GM13976 (cell line): ENCODE measurements at places on chromosomes 2 and 18.

GRCh38 chr2:134869946-134870736 is 31.7 kb downstream of the ACMSD start:
- no peak for DNase-seq

GRCh38 chr2:186946896-186947467 is 98.0 kb upstream of the ZSWIM2 start:
- DNase-seq = no peak

DNA sequence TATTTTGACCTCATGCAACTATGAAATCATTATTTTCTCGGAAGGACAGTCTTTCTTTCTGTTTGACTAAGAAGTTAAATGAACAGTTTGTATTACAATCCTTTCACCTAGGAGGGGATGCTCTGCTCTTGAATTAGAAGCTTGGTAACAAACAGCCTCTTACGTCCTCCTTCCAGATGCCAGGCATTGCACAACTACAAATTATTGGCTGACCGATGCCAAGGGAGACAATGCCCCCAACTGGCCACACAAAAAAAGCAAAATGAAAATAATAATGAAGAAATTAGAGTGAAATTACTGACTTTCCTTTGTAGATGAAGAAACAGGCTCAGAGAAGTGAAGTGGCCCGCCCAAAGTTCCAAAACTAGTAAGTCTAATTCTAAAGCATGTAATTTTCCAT is 177.9 kb downstream of the CYRIA start:
- no peak for DNase-seq

- no peak for DNase-seq
Observed at GRCh38 chr2:143553261-143553660, 424.0 kb downstream of the ARHGAP15 start.

DNA sequence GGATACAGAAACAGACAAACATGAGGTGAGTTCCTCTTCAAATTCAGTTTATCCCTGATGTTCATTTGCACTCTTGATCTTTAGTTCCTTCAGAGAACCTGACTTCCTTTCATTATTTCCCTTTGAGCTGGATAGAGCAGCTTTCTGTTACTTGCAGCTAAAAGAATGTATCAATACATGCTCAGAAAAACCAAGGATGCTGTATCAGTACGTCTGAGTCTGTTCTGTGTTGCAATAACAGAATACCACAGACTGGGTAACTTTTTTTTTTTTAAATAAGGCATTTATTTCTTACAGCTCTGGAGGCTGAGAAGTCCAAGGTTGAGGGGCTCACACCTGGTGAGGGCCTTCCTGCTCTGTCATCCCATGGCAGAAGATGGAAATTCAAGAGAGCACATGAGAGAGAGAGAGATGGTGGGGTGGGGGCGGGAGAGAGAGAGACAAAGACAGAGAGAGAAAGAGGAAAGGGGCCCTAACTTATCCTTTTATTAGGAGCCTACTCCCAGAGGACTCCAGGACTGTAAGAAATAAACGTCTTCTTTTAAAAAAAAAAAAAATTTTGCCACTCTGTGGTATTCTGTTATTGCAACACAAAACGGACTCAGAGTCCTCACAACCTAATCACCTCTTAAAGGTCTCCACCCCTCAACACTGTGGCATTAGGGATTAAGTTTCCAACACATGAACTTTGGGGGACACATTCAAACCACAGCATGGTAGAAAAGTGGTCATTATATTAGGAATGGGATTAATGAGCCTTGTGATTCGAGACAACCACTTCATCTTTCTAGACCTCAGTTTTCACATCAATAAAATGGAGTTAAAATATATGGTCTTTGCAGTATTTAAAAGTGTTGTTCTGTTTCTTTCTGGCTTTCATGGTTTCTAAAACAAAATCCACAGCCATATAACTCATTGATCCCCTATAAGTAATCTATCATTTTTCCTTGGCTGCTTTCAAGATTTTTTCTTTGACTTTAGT is 18.4 kb upstream of the SELENOI start:
- DNase-seq = no peak

- DNase-seq = no peak
Observed at GRCh38 chr2:58127111-58127510, 80.5 kb downstream of the VRK2 start.

DNA sequence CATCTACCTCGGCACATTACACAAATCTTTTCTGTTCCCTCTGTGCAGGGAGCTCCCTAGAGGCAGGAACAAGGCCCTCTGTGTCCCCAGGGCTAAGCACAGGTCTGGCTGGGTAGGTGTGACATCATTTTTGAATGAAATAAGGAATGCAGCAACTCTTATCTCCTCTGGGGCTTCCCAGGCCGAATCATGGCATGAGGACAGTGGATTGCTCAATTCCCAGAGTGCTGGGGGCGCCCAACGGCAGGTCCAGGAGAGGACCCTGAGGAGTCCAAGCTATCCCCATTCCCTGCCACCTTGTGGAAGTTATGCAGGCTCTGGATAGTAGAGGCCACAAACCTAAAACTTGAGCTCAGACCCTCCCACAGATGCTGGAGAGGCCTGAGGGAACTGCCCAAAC is 158.0 kb upstream of the RAB6C start:
- DNase-seq = no peak

GRCh38 chr18:42860011-42860410 is 255.5 kb downstream of the RIT2 start:
- DNase-seq = no peak

DNA sequence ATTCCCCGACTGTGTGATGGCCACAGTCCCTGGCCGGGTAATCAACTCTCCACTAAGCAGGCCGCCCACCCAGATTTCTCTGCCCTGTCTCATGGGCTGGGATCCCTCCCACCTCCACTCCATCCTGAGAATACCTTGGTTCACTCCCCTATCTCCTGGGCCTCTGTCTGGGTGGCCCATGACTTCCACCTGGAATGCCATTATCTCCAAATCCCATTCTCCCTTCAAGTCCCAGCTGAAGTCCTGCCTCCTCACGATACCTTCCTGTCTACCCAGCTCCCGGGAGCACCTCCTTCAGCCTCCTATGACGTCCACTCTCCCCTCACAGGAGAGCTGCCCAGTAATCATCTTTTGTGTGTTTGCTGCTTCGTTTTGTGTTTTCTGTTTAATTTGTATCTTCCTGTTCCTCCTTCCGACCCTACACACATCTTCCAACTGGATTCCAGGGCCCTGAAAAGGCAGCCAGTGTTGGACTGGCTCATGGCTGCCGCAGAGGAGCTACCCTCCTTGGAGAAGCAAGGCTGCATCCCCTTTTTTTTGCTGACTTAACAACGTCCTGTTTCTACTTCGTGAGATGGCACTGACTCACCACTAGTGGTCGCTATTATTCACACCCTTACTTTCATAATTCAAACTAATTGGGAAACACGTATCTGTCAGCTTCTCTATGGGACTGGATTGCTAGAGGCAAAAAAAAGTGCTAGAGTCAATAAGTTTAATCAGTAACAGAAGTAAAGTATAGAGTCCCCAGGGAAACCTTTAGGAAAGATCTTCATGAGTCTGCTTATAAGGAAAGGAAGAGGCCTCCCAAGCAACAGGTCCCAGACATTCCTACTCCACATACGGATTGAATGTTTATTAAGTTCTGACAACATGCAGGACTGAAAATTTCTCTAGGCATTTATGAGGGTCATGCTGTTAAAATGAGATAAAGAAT is 171.9 kb upstream of the GATA6 start:
- DNase-seq = peak; percentile 71

DNA sequence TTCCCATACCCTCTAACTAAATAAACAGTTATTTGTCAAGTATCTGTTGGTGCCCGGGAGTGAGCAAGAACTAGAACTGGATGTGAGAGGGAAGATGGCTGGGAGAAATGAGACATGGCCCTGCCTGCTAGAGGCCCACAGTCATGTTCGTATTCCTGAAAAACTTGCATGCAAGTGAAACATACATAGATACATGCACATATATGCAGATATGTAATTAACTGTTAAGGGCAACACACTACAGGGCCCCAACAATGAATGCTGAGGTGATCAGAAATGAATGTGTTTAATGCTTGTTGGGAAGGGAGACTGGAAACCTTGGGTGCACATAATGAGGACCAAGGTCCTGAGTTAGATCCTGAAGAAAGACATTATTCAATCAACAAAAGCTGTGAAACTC is 49.8 kb downstream of the ADD2 start:
- no peak for DNase-seq

GRCh38 chr18:50045126-50045525 is 149.8 kb downstream of the MYO5B start:
- no peak for DNase-seq

DNA sequence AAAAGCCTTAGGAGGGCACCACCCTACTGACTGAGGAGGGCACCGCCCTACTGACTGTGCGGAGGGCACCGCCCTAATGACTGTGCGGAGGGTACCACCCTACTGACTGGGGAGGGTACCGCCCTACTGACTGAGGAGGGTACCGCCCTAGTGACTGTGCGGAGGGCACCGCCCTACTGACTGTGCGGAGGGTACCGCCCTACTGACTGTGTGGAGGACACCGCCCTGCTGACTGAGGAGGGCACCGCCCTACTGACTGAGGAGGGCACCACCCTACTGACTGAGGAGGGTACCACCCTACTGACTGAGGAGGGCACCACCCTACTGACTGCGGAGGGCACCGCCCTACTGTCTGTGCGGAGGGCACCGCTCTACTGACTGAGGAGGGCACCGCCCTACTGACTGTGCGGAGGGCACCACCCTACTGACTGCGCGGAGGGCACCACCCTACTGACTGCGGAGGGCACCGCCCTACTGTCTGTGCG is 150.2 kb upstream of the NFATC1 start:
- no peak for DNase-seq

DNA sequence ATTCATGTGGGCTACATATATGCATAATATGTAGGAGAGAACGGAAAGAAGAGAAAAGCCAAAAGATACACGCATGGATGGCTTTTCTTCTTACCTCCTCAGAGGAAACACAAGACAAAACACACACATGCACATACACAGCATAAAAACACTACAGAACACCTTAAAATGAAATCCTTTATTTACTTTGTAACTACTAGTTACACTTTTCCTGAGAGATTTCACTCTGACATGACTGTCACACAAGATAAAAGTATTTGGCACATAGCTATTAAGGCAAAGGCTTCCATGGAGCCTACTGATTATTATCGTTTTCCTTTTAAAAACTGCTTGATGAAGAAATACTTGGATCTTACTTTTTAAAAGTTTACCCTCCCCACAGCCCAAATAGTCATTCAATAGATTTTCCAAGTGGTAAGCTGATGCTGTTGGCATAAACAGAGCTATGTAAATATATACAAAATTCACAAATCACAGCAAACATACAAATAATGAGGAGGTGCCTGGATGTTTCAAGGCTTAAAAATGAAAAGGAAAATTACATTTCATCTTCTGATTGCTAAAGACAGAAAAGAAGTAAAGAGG is 8.6 kb downstream of the ZEB2 start:
- DNase-seq = no peak

DNA sequence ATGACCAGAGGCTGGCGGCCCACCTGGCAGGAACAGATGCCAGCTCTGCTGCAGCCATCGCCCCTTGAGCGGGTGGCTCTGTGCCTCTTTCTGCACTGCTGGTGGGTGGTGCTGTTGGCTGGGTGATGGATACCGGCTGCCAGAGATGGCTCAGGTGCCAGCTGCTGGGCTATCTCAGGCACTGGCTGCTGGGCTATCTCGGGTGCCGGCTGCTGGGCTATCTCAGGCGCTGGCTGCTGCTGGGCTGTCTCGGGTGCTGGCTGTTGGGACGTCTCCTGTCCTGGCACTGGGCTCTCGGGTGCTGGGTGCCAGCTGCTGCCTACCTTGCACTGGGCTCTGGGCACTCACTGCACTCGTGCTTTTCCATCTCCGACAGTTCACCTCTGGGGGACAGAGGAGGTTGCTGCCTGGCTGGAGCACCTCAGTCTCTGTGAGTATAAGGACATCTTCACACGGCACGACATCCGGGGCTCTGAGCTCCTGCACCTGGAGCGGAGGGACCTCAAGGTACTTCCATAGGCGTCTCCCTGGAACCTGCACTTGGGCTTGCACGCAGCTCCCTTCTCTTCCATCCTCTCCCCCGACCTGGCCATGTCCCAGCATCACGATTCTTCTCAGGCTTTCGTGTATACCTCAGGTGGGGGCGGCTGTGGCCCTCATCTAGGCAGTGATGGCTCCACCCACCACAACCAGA is 98.4 kb downstream of the USP40 start:
- DNase-seq = no peak

DNA sequence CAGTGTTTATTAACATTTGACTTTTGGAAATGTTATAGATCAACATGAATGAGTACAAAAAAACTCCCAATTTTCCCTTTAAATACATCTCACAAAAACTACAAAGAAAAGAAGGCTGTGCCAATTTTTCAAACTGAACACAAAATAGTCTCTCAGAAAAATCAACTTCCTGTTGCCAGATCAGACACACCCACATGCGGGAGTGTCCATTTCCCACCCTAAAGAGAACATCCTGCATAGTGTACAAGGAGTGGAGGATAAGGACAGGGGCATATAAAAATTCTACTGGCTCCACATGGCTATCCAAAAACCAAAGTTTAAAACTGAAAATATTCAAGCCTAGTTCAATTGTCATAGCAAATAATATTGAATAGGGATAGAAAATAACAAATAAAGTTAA is 165.3 kb downstream of the ATAD2B start:
- DNase-seq = no peak

DNA sequence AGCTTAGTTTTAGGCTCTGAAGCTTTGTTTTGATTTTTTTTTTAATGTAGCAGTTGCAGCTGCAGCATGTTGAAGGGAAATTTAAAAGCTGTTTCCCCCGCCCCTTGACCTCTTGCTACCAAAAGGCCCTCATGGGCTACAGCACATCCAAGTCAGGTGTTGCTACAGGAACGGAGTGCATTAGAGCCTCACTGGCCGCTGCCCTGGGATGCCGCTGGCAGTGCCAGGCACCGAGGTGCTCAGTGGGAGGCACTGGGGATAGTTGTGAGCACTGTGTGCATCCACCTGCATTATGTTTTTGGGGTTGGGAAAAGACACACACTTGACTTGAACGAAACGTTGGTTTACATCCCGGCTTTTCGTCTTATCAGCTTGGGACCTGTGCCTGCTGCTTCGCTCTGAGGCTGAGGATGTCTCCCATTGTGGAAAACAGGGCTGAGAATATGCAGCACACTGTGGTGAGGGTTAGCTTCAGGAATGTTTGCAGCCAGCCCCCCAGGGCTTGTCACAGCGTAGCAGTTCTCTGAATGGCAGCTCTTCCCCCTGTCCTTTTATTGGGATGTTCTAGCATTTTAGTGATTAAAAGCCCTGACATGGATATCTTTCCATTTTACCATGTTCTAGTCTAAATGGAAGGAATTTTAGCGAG is 24.1 kb downstream of the DCDC2C start:
- DNase-seq = no peak

DNA sequence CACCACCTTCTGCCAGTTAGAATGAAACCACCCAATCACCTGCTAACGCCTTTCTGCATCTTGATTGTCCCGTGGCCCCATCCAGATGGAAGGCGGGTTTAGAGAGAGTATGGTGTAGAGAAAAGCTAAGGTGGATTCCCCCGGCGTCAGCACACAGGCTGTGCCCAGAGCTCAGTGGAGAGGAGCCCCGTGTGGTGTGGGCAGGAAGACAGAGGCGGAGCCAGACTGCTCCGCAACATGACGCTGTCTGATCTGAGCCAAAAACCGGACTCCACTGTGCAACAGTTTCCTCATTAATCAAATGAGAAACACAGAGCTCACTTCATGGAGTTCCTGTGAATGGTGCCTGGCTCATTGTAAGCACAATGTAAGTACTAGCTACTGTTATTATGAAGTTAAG is 448.1 kb upstream of the SMIM21 start:
- no peak for DNase-seq
